ENCODE measurements at places on chromosomes 12 and 14.

DNA sequence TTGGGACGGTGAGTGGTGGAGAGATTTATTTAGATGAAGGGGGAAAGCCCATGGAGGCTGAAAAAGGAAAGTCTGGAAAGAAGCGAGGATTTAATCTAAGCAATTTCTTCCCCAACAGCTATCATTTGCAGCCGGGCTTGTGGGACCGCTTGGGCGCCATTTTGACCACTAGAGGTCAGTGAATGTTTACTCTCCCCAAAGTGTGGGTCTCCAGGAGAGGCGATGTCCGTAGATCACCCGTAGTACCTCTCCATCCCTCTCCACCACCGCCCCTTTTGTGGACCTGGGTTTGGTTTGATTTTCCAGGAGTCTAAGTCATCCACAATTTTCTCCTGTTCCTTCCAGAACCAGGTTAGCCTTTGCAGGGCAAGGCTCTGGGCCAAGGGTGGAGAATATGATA lies 91.2 kb upstream of the PARP11 start:
- DNase-seq, result no peak

GRCh38 chr14:80930836-80931389 lies 10.6 kb downstream of the CEP128 start:
- DNase-seq, result no peak

GRCh38 chr12:76037130-76038103 lies 5.8 kb upstream of the PHLDA1 start:
- peak; percentile 72 for DNase-seq

DNA sequence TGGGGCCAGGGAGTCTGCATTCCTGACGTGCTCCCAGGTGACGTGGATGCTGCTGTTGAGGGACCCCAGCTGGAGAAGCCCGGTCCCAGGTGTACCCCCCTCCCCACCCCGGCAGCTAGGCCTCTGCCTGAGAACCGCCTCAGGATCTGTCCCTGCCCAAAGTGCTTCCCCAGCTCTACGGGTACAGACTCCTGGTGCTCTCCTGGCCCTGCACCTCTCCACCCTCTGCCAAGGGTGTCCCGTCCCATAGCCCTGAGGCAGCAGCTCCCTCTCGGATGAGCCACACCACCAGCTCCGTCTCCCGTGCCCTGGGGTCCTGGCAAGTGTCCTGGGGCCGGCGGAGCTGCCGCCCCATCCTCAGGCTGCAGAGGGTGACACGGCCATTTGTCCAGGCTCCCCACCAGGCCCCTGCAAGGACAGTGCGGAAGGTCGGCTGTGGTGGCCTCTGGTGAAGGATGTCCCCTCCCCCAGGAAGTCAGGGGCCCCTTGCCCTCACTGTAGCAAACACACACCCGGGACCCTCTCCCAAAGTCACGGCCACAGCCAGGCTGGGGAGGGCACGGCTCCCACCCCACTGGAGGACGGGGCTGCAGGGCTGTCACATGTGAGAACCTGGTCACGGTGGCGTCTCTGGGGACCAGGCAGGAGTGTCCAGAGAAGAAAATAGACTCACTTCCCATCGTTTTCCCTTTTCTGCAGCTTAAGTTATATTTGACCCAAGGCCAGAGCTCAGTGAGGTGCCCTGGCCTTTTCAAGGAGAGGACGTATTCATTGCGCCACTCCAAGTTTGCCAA lies 74.4 kb upstream of the FBRSL1 start:
- DNase-seq, result no peak

GRCh38 chr12:18239526-18239925 lies 21.8 kb upstream of the PIK3C2G start:
- no peak for DNase-seq

- no peak for DNase-seq
These were observed 1.6 kb downstream of the TULP3 start for GRCh38 chr12:2892246-2892645.

GRCh38 chr12:131982041-131982440 lies 32.3 kb downstream of the EP400 start:
- DNase-seq, result no peak

DNA sequence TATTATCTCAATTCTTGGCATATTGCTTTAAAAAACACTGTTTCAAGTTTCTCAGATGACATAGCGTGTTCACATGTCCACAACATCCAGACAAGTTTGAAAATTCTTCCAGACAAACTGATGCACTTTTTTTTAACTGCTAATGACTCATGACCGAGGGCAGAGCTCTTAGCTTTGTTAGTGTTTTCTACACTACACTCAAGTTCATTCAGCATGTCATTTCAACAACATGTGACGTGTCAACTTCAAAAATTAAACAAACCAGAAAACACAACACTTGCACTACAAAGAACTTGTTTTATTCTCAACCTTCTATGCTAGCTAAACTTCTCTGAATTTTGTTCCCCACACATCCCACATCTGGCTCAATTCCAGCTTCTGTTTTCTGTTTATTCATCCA lies 1186.3 kb upstream of the FLRT2 start:
- no peak for DNase-seq

DNA sequence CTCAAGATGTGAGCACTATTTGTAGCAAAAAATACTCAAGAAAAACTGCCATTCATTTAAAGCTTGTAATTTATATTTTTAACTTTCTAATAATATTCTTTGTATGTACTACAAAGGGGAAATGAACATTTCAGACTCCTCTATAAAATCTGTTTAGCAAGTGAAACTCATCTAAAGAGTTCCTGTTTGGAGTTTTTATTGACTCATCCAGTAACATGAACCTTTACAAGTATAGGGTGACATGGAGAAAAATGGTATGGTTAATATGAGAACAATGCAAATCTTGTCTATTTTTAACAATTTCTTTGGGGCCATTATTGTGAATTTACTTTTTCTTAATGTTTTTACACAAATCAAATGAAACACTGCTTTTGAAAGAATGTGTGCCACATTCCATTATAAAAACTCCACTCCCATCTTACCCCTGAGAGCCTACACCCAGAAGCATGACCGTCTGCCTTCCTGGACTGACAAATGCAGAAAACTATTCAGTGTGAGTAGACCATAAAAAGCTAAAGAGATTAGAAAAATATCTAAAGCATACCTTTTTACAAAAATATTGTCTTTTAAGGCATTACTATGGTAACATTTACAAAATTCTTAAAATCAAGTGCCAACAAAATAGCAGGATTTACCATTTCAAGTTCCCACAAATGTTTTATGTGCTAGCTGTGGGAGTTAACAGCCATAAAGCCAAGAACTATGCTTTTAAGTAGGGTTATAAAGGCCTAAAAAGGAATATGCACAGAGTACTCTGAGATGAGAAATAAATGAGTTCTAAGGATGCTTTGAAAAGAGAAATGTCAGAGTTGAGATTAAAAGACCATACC lies 144.0 kb downstream of the ADAMTS20 start:
- DNase-seq, result no peak

- DNase-seq, result no peak
These were observed 21.6 kb upstream of the SLC5A8 start for GRCh38 chr12:101231636-101232035.

- DNase-seq, result no peak
These were observed 9.6 kb upstream of the RNASE1 start for GRCh38 chr14:20811986-20812975.

DNA sequence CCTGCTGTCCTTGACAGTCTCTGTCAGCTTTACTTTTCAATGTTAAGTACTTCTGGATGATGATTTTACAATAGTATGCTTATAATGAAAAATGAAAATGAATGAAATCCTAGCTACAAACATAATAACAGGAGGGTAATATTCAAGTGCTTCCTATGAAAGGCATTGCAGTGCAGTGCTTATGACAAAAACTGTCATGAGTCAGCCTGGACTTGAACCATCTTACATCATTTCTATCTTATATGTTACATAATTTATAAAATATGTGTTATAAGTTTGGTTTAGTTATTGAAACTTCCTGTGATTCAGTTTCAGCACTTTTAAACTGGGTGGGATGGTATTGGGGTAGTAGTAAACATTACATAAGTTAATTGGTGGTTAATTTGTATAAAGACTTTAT lies 451.7 kb downstream of the TMEM117 start:
- no peak for DNase-seq

DNA sequence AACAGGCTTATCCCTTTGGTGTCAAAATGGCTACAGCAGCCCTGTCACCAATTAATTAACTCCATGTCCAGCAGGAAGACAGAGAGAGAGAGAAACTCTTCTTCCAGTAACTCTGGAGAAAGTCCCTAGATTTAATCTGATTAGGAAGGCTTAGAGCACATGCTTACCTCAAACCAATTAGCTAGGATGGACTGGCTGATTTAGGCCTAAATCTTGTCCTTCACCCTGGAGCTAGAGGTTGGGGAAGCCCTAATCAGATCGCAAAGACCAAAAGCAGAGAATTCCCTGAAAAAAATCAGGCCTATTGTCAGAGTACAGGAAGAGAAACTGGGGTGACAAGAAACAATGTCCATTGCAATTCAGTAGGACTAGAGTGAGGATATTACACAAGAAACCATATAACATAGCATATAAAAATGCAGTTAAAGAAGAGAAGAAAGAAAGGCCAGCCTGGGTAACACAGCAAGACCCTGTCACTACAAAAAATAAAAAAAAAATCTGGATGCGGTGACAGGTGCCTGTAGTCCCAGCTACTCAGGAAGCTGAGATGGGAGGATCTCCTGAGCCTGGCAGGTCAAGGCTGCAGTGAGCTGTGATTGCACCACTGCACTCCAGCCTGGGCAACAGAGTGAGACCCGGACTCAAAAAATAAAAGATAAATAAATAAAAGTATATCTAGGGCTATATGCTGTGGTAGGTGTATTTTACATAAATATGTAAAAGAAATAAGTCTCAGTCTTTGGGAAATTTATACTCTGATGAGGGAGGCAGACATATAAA lies 34.9 kb upstream of the TUBA1A start:
- no peak for DNase-seq

GRCh38 chr14:105249182-105250007 lies 1.1 kb downstream of the BTBD6 start:
- DNase-seq, result no peak

- no peak for DNase-seq
These were observed 12.2 kb downstream of the COQ10A start for GRCh38 chr12:56278905-56279304.

GRCh38 chr12:2248901-2249381 lies 196.2 kb downstream of the CACNA1C start:
- no peak for DNase-seq
